ENCODE measurements at places on chromosomes 5 and 9. TPM values are rescaled to one million over a fixed set of nuclear protein-coding genes. Genes with fewer than 3 reads are reported as not detected.

GRCh38 chr5:57953792-57954191 is 471.2 kb upstream of the ACTBL2 start:
- H3K36me3 ChIP-seq = no peaks in the 10 kb centered on the region
- H3K4me3 ChIP-seq = no peak overlapping the region
- no peaks in the 10 kb centered on the region for H3K27me3 ChIP-seq
- no peak overlapping the region for H3K27ac ChIP-seq
- no peak for DNase-seq

- no peak overlapping the region for H3K4me3 ChIP-seq
- DNase-seq = no peak
- H3K27ac ChIP-seq = no peak overlapping the region
Measured at GRCh38 chr9:209143-209758, 5.4 kb upstream of the DOCK8 start.

GRCh38 chr9:10793306-10793705 is 180.5 kb upstream of the PTPRD start:
- H3K4me3 ChIP-seq = no peak overlapping the region
- H3K27ac ChIP-seq = no peak overlapping the region

The AGXT2 gene
- polyA plus RNA-seq = 5.9 TPM

The LCP2 gene
- not detected for polyA plus RNA-seq

The PCDHB3 gene
- 1.5 TPM for polyA plus RNA-seq

GRCh38 chr5:2989517-2989916 is 238.0 kb upstream of the IRX2 start:
- DNase-seq = no peak
- H3K36me3 ChIP-seq = no peaks in the 10 kb centered on the region
- no peak overlapping the region for H3K4me3 ChIP-seq
- H3K27me3 ChIP-seq = no peaks in the 10 kb centered on the region

The GPR150 gene
- 1.0 TPM for polyA plus RNA-seq
